ENCODE measurements at places on chromosomes 5 and 9. TPM values are rescaled to one million over a fixed set of nuclear protein-coding genes. Genes with fewer than 3 reads are reported as not detected.

DNA sequence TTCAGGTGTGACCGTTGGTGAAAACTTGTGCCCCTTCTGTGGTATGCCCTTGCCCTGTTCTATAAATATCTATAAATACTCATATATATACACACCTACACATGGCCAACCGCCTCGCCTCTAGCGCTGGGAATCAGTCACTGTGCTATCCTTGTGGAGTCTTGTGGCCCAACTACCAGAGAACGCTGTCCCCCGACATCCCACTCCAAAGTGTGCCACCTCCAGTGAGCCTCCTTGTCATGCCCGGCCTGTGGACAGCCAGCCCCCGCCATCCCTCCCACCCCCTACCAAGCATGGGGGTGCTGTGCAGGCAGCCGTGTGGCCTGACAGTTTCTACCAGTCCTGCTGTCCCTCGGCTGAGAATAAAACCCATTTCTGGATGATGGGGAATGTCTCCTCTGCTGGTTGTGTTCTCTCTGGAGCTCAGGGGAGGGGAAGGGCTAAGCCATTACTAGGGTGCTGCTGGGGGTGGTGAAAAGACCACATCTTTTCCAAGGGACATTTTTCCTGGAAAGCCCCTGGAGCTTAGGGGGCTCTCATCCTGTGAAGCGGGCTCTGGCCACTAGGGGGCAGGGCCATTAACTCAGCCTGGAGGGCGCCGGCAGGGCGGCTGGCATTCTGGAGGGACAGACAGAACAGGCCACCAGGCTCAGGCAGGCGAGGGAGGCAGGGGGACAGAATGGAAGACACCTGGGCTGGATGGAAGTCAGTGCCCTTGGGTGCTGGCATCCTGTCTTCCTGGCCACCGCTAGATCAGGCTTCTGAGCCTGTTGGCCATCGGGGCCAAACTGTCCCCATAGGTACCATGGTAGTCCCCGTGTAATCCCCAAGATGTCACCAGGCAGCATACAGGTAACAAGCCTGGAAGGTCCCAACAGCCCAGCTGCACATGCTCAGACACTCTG lies 20.7 kb downstream of the GOLGA2 start:
- ATAC-seq = no peak

- ATAC-seq = peak; percentile 19
Observed at GRCh38 chr9:81619353-81620001, 69.9 kb downstream of the TLE1 start.

GRCh38 chr5:178242416-178242815 lies 9.8 kb upstream of the PHYKPL start:
- no peak for ATAC-seq

- no peak for ATAC-seq
Observed at GRCh38 chr9:93657331-93658111, 81.1 kb downstream of the PHF2 start.

DNA sequence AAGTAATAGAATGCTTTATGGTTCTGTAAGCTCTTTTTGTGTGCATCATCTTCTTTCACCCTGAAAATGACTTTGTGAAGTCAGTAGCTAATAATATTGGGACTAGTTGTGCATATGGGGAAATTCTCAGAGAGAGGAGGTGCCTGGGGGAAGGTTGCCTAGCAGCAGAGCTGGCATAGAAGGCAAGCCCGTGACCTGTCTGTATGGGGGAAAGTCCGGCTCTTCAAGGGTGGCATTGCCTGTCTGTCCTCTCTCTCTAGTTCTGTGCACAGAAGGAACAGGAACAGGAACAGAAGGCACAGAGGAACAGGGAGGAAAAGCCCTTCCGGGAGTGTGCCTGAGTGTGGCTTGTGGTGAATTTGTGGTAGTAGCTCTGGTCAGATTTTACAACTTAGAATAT lies 33.1 kb downstream of the SH3GL2 start:
- no peak for ATAC-seq

DNA sequence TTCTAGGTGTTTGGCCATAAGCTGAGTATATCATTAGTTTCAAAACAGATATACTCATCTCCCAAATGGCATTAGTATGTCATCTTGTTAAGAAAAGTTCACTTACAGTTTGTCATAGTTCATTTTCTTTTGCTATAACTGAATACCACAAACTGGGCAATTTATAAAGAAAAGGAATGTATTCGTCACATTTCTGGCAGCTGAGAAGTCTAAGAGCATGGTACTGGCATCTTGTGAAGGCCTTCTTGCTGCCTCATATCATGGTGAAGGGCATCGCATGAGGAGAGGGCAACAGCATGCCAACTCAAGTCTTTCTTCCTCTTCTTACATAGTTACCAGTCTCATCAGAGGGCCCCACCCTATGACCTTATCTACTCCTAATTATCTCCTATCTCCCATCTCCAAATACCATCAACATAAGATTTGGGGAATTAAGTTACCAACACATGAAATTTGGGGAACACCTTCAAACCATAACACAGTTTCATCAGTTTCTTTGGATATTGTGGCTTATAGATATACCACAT lies 20.4 kb upstream of the ITGA1 start:
- ATAC-seq = no peak

- no peak for ATAC-seq
Observed at GRCh38 chr9:124782661-124783574, 6.0 kb downstream of the OLFML2A start.

GRCh38 chr5:119570910-119571309 lies 58.4 kb upstream of the FAM170A start:
- ATAC-seq = no peak

The IGIP gene
- total RNA-seq = 6.7 TPM

The PTGS1 gene
- 0.37 TPM for total RNA-seq

The C5orf63 gene
- 12.3 TPM for total RNA-seq

The SHISAL2B gene
- not detected for total RNA-seq

The PPP3R2 gene
- not detected for total RNA-seq

Measured in activated T-helper 17 cell treated with anti-CD3 and anti-CD28 coated beads, Interleukin-2, amount 50 U/mL, for 72 hours (primary cell).